ENCODE measurements at places on chromosomes 7 and 10.

GRCh38 chr7:131843898-131844331 lies 287.5 kb upstream of the PODXL start:
- DNase-seq: peak; percentile 33

GRCh38 chr7:5452937-5453540 lies 29.4 kb upstream of the TNRC18 start:
- DNase-seq: peak; percentile 30

DNA sequence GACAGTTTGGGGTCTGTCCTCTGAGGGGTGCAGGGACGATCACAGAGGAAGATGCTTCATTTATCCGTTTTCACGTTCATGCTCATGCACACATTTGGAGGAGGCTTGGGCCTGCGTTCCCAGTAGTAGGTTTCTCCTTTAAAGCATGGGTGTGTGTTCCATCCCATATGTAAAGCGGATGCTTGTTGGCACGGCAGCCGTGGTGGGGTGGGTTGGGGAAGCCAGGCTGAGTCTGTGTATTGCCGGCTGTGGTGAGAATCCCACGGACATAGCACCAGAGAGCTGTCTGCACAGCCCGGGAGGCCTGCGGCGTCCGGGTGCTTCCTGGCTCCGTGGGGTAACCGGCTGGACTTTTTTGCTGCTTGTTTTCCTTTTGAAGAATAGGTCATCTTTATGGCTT lies 440 bp downstream of the JAKMIP3 start:
- no peak for DNase-seq

GRCh38 chr7:20991544-20991943 lies 204.9 kb upstream of the SP8 start:
- DNase-seq: no peak

GRCh38 chr7:6250364-6250833 lies 22.0 kb downstream of the CYTH3 start:
- no peak for DNase-seq

DNA sequence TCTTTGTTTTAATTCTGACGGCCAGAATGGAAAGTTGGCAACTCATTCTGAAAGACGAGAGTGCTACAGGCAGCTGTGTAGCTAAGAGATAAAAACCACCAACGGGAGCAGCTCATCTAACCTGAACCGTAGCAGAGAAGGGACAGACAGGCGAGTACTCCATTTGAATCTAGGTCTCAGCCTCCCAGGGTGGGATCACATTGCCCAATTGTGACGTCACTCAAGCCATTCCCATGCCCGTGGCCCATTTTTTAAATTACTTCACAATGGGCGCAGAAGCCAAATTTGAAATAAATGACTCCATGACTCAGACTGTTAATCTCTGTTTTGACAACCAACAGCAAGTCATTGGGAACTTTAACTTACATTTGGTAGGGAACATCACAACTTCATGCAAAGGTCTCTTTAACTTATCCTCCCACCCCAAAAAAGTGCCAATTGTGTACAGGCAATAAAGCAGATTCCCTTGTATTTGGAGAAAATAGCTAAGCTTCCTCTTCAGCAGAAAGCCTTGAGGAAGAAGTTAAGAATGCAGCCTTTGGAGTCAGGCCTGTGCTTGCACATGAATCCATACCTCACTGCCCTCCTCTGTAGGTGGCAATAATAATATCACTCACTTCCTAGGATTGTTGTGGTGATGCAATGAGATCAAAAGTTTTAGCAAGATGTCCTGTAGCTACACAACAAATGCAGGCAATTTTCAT lies 93.2 kb upstream of the KIF5B start:
- peak; percentile 83 for DNase-seq

DNA sequence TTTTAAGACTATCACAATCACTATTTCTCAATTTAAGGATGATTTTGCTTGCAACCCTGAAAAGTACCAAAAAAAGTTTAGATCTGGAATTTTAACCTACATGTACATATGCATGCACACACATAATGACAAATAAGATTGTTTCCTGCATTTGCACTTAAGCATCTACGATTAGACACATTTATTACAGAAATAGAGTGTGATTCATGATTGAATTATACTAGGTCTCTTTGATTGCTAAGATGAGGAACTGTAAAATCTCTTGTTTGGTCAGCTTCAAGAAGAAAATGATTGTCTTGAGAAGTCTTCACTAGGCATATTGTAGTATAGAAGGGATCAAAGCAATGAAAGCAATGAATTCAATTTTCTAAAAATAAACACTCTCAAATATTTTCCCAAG lies 185.9 kb upstream of the AGR3 start:
- no peak for DNase-seq

All from M059J (cell line).